Cardiac fibroblast (primary cell): ENCODE measurements at places on chromosomes 2 and 18.

DNA sequence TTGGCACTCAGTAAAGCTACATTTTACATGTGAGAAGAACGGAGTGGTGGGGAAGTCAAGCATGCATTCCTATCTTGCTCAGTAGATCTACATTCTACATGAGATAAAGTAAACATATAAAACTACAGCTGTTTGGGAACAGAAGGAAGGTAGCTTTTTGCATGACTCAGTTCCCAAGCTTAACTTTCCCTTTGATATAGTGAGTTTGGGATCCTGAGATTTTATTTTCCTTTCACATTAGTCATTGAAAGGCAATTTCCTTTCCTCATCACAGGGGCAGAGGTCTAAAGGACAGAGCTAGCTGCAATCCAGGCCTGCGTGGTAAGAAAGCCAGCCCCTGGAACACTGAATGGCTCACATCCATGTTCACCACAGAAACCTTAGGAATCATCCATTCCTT, 257.2 kb downstream of the SRBD1 start:
- peak; percentile 96 for DNase-seq

GRCh38 chr2:169778446-169778845, 20.2 kb upstream of the SSB start:
- DNase-seq, result no peak

- peak; percentile 27 for DNase-seq
These were observed 853 bp downstream of the GNAL start for GRCh38 chr18:11689669-11690565.

GRCh38 chr18:5527603-5528002, 16.2 kb downstream of the EPB41L3 start:
- DNase-seq, result peak; percentile 81

DNA sequence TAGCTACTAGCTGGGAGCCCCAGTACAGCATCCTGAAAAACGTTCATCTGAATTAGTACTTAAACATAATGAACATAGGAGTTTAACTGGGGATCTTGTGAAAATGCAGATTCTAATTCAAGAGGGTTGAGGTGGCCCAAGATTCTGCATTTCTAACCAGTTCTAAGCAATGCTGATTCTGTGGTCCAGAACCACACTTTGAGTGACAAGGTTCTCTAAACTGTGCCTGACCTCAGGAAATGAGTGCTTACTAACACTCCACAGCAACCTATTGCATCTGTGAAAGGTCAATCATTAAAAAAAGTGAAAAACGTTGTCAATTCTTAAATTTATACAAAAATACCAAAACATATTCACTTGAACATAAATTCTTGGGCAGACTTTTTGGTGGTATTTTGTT, 157.1 kb upstream of the ZFP36L2 start:
- DNase-seq, result no peak
